ENCODE measurements at places on chromosomes 5 and 9. TPM values are rescaled to one million over a fixed set of nuclear protein-coding genes. Genes with fewer than 3 reads are reported as not detected.

DNA sequence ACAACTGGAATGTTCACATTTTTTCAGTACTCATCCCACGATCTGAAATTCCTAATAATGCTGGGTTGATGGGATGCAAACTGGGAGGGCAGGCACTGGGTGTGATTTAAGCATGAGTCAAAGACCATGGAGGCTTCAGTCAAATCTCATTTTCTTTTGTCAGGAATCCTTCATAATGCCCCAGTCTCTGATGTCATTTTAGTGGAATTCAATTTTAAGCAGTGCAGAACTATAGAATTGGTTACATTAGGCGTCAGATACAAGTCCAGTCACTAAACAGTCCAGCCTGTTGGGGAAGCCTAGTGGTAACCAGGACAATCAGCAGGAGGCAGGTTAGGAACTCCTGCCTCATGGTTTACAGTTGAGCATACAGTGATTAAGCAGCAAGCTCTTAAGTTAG, 41.0 kb upstream of the TMEM215 start:
- H3K4me1 ChIP-seq = no peaks in the 10 kb centered on the region
- H3K27me3 ChIP-seq = no peaks in the 10 kb centered on the region
- DNase-seq = no peak
- no peaks in the 10 kb centered on the region for H3K36me3 ChIP-seq
- no peak overlapping the region for H3K4me3 ChIP-seq
- no peak overlapping the region for H3K27ac ChIP-seq

The IGFBPL1 gene
- total RNA-seq = 0.82 TPM

The STXBP1 gene
- total RNA-seq = 15.8 TPM

GRCh38 chr5:137292461-137293027, 206.6 kb downstream of the SPOCK1 start:
- peak; percentile 39 for DNase-seq
- no peaks in the 10 kb centered on the region for H3K36me3 ChIP-seq
- no peak overlapping the region for H3K4me3 ChIP-seq
- H3K27me3 ChIP-seq = peaks cover 7% of the 10 kb centered on the region
- H3K4me1 ChIP-seq = no peaks in the 10 kb centered on the region

- H3K4me3 ChIP-seq = no peak overlapping the region
- no peaks in the 10 kb centered on the region for H3K27me3 ChIP-seq
- peaks cover 6% of the 10 kb centered on the region for H3K4me1 ChIP-seq
- H3K27ac ChIP-seq = no peak overlapping the region
Observed at GRCh38 chr9:137680444-137681358, 61.9 kb downstream of the EHMT1 start.

Measured in colonic mucosa (tissue), 4 donors.